Cardiac muscle cell (in vitro differentiated cells and primary cell): ENCODE measurements at places on chromosomes 12 and 14. TPM values are rescaled to one million over a fixed set of nuclear protein-coding genes. Genes with fewer than 3 reads are reported as not detected.

- no peak overlapping the region for H3K27ac ChIP-seq
- H3K4me3 ChIP-seq = no peak overlapping the region
- H3K27me3 ChIP-seq = no peaks in the 10 kb centered on the region
- no peaks in the 10 kb centered on the region for H3K36me3 ChIP-seq
Observed at GRCh38 chr14:88733121-88733520, 59.6 kb downstream of the EML5 start.

- H3K4me3 ChIP-seq = no peak overlapping the region
- H3K27me3 ChIP-seq = no peaks in the 10 kb centered on the region
- no peaks in the 10 kb centered on the region for H3K36me3 ChIP-seq
- no peaks in the 10 kb centered on the region for H3K4me1 ChIP-seq
Observed at GRCh38 chr12:85626001-85626783, 210.0 kb downstream of the RASSF9 start.

DNA sequence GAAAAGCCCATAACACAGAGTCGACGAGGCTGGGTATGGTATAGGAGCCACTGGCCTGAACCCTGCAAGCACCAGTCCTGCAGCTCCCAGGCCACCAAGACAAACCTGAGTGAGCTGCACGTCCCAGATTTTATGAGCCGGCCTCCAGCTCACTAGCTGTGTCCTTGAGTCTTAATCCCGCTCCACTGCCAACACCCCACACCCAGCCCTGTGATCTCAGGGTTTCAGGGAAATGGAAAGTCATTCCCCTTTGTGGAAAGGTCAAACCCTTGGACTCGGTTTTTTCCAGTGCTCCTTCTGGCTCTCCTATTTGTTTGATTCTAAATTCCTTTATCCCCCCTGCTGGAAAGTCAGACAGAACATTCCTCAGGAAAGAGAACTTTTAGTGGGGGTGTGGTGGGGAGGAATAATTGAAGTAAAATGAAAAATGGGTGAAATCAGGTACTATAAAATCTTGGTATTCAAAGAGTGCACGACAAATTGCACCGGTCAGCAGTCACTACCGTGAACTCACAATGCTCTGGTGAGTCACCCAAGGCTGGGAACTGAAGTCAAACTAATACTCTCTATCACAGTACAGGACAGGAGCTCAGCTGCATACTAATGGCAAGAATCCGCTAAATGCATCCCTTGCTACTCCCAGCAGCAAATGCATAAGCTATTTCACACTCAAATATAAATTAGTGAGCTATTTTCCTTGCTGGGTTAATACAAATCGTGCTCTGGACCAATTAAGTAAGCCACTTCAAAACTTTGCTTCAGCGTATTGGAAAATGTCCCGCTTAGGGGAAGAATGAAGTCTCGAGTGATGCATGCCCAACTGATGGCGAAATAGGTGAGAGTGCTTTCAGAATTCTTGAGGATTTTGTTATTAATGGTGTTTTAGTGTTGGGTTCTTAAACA is 9.0 kb downstream of the PITPNM2 start:
- H3K27ac ChIP-seq = peak overlapping the region; percentile 24
- H3K4me3 ChIP-seq = no peak overlapping the region
- peaks cover 28% of the 10 kb centered on the region for H3K4me1 ChIP-seq
- H3K36me3 ChIP-seq = no peaks in the 10 kb centered on the region
- no peaks in the 10 kb centered on the region for H3K27me3 ChIP-seq
- DNase-seq = peak; percentile 71

- no peaks in the 10 kb centered on the region for H3K27me3 ChIP-seq
- peak overlapping the region; percentile 71 for H3K27ac ChIP-seq
- H3K4me1 ChIP-seq = no peaks in the 10 kb centered on the region
- no peak overlapping the region for H3K4me3 ChIP-seq
Observed at GRCh38 chr12:109029411-109029810, 8.5 kb upstream of the SVOP start.

Gene CCDC196
- total RNA-seq = not detected in 2 replicates
